CD4-positive, alpha-beta T cell (primary cell): ENCODE measurements at places on chromosomes 3 and 15.
A peak's percentile ranks its signal among the peaks of the same experiment; 100 is the strongest.

GRCh38 chr3:152969557-152970300, 134.8 kb downstream of the P2RY1 start:
- DNase-seq = no peak

DNA sequence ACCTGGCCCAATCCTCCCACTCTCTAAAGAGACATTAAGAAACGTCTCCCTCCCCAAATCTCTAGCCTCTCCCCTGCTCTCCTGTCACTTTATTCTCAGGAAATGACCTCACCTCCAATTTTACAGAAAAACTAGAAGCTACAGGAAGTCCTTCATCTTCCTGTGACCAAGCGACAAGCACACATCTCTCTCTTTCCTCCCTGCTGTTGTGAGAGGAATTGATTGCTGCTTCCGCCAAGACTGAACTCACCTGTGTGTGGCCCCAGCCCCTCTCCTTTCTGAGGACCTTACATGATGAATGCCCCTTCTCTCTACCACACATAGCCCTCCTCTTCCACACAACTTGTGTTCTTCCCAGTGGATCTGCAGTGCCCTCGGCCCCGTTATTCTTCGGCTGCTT, 18.2 kb downstream of the DNAJB8 start:
- DNase-seq = peak; percentile 41

- DNase-seq = no peak
These were observed 205.9 kb downstream of the P3H2 start for GRCh38 chr3:189914799-189915198.

DNA sequence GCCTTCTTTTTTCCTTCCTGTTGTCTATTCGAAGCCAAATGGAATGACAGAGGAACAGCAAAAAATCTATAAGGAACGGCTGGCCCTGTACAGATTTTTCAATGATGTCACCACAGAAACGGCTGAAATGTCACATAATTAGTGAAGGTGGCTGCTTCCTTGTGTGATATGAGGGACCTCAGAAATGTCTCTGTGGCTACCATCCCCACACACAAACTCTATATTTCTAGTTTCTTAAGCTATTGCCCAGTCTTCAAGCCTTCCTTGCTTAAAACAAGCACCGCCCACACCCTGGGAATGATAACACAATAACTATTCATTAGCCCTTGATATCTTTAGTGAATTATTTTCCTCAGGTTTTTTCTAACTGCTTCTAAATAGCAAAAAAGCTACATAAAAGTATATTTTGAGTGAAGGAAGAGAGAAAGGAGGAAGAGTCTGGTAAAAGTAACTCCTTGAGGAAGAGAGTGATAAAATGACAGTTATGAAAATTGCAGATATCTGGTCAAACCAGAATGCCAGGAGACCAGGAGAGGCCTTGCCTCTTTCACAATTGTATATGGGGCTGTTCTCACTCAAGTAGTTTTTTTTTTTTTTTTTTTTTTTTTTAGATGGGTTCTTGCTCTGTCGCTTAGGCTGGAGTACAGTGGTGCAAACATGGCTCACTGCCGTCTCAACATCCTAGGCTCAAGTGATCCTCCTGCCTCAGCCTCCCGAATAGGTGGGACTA, 38.7 kb downstream of the FMN1 start:
- no peak for DNase-seq

GRCh38 chr3:131303848-131304247, 77.7 kb upstream of the NUDT16 start:
- DNase-seq = no peak

GRCh38 chr3:122754929-122755328, 38.7 kb downstream of the HSPBAP1 start:
- no peak for DNase-seq

DNA sequence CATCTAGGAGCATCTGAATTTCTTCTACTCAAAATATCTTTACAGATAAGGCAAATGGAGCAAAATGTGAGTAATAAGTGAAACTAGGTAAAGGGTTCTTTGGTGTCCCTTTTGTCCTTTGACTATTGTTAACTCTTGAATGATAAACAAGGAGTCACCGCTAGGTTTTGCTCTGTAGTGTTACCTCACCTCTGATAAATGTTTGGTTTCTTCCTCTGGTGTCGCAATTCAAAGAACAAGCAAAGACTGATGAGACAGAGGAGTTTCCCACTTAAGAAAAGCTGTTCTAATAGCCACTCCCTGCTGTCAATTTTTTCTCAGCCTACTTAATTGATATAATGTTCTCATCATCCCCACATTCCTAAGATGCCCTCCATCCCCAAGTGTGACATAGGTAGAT, 925.9 kb downstream of the IGSF11 start:
- DNase-seq = no peak
